ENCODE measurements at places on chromosomes 11 and 22.

GRCh38 chr11:17378655-17379054, 9.8 kb downstream of the KCNJ11 start:
- no peak for DNase-seq

DNA sequence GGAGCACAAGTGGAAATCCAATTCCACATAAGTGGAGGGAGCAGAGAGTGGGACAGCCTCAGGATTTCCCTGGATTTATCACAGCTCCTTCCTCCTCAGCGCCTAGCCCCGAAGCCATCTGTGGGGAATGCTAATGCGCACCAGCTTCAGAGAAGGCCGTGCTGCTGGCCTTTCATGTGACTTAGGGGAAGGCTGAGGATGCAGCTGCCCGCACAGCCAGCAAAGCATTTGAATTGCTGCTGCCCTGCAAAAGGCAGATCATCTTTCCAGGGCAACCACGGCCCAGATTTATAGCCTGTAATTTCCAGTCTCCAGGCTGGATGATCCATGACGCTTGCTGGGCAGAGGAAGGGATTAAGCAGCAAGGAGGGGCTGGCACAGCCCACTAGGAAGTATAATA, 29.9 kb downstream of the SYN3 start:
- DNase-seq, result no peak

DNA sequence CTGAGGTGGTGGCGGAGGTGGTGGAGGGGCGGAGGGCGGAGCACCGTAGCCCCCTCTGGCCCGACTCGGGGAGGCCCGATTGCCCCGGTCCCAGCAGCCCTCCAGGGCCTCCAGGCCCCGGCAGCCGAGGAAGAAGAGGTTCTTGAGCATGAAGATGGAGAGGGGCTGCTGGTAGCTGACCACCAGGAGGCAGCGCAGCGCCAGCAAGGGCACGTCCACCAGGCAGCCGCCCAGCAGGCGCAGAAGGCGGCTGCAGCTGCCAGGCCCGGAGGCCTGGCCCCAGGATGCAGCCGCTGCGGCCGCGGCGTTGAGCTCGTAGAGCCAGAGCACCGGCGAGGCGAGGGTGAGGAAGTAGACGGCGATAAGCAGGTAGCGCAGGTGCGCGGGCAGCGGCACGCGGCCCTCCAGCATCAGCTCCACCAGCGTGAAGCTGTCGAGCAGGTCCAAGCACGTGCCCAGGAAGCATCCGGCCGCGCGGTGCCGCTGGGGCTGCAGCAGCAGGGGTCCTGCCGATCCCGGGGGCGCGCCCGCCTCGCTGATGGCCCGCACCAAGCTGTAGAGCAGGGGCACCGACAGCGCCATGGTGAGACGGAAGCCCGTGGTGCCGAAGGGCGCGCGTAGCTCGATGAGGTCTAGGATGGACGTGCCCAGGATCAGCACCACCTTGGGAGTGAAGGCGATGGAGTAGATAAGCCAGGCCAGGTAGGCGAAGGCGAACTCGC, 1.5 kb downstream of the TMEM121B start:
- no peak for DNase-seq

- DNase-seq, result no peak
Observed at GRCh38 chr11:47285969-47286770, 16.2 kb downstream of the MADD start.

- DNase-seq, result no peak
Observed at GRCh38 chr11:70733327-70734325, 335.3 kb downstream of the CTTN start.

GRCh38 chr11:10857459-10857708, 469 bp downstream of the ZBED5 start:
- no peak for DNase-seq

DNA sequence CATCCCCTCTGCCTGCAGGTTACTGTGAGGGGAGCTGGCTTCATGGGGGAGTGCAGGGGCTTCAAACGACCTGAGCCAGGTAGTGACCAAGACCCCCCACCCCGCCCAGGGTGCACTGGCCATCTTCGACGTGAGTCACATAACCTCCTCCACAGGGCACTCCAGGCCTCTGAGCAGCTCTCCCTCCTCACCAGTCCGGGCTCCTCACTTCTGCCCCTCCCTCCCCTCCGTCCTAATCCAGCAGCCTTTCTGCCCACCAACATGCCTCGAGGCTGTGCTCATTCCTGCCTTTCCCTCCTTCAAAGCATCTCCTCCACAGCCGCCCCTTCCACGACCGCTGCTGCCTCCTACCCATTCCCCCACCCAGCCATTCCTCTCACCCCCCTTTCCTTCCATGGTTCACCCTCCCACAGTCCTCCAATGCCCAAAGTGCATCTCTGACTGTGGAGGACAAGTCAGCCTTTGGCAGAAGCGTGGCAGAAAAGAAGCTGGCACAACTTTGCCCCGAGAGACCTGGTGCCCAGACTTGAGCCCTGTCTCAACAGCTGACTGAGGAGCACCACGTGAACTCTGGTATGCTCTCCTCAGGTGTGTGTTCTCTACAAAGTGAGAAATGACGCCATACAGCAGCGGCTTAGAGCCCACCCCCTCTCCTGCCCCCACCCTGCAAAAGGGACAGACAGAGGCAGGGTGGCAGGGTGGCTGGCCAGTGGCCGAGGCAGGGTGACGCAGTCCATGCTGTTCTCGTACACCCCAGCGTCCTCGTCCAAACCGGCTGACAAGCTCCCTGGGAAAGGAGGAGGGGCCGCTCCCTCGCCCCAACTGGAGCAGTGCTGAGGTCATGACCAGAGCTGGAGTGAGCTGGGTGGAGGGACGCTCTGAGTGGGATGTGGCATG, 30.4 kb downstream of the OPCML start:
- DNase-seq, result no peak

DNA sequence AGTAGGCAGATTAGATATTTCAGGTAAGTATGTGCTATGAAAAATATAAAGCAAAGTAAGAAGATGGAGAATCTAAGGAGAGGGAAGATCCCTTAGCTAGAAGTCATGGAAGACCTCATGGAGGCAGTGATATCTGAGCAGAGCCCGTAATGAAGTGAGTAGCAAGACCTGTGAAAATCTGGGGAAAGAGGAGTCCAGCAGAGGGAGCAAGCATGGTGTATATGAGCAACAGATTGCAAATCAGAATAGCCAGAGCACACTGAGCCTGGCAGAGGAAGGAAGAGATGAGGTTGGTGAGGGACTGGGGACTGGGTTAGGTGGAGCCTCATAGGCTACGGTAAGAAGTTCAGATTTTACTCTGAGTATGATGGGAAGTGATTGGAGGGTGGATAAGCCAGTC, 9.4 kb downstream of the LHFPL7 start:
- no peak for DNase-seq

DNA sequence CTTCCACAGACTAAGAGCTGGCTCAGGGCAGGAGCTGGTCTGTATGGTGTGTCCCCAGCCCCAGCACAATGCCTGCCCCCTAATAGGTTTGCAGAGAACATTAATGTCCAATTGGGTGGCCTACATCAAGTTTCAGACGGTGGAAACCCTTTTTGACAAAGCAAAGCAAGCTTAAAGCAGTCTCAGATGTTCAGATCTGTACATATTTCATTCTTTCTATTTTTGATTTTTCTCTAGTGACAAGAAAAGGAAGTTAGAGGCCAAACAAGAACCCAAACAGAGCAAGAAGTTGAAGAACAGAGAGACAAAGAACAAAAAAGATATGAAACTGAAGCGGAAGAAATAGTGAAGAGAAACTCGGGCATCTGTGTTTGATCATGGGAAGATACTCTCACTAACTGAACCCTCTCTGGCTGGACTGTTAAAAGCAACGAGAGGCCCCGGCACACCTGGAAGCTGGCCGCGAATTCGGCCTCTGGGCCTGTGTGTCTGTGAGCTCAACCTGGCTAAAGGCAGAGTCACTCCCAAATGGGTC, 40.5 kb downstream of the NAT10 start:
- DNase-seq, result no peak

DNA sequence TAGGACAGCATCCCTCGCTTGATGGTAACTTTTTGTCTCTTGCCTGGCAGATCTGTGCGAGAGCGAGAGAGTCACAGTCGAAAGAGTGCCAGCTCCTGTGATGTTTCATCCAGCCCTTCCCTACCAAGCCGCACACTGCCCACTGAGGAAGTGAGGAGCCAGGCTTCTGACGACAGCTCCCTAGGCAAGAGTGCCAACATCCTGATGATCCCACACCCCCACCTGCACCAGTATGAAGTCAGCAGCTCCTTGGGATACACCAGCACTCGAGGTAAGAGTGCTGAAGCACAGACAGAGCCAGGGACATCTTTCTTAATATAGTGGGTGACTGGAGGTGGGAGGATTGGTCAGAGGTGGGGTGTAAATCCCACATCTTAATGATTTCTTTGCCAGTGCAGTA, 61.1 kb downstream of the DEPDC5 start:
- DNase-seq, result no peak

- DNase-seq, result no peak
Observed at GRCh38 chr11:3220101-3220500, 1.5 kb upstream of the MRGPRG start.

DNA sequence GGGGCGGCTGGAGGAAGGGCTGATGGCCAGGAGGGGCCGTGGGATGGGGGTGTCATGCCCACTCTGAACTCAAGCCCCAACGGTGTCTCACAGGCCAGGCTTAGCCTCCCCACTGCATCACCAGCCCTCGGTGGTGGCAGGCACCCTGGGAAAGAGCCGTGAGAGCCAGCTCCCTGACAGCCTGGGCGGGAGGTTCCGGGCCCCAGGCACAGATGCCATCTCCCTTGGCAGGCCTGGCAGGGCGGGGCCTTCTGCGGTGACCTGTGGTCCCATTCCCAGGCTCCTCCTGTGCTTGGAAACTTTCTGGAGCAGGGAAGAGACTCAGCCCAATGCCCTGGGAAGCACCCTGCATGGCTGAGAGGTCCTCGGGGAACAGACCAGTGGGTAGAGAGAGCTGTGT, 4.8 kb downstream of the PHLDA2 start:
- no peak for DNase-seq

DNA sequence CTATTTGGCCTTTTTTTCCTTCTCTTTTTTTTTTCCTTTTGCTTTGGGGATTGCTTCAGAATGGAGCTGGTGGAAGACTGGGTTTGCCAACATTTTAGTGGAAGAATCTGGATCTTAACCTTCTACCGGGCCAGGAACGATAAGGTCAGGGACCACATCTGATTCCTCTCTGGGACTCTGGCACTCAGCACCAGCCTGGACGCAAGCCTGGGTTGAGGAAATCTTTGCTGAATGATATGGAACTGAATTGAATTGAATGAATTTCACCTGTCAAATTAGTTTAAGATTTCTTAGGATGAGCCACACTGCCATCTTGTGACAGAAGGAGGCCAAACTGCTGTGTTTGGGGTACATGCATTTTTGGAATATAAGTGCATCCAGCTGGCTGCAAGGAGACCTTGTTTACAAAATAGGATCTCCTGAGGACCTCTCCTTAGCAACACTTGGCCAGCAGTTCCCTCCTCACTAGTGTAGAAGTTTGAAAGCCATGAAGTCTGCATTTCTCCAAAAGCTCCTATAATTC, 30.4 kb downstream of the TPBGL start:
- no peak for DNase-seq

GRCh38 chr22:23220485-23221350, 40.4 kb downstream of the BCR start:
- DNase-seq, result no peak

GRCh38 chr11:331358-332060, 10.8 kb upstream of the IFITM3 start:
- no peak for DNase-seq

DNA sequence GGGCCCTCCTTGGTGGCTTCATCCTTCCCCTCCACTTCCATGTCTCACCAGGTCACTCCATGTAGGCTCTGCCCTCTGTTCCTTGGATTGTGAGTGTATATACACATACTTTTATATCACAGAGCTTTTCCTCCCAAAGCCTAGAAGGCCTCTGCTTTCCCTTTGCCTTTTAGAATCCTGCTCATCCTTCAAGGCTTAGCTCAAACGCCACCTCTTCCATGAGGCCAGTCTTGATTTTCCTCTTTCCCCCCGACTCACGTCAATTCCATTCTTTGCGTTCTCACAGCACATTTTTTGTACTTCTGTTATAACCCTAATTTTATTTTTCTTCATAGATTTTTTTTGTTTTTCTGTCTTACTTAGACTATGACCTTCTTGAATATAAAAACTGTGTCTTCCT, 3.8 kb downstream of the ABCG4 start:
- DNase-seq, result no peak

GRCh38 chr11:44617671-44618461, 52.4 kb downstream of the CD82 start:
- DNase-seq, result no peak

GRCh38 chr11:55714982-55715888, 53.2 kb downstream of the OR4C6 start:
- DNase-seq, result no peak

DNA sequence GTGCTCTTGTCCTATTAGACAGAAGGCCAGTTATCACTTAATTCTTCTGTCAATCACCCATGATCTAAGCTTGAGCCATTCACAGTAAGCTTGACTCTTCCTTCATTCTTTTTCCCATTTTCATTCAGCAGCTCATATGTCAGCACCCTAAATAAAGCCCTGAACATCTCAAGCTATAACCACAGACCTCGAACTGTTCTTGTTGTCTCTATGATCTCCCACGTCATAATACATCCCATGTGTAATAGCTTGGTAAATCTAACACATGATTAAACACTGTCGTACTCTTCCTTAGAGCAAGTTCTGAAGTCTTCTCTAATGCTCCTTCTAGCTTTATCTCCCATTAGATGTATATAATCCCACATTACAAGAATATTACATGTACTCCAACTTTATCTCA, 14.4 kb downstream of the MUC15 start:
- DNase-seq, result no peak

GRCh38 chr22:29813563-29813962, 24.5 kb downstream of the ASCC2 start:
- no peak for DNase-seq

DNA sequence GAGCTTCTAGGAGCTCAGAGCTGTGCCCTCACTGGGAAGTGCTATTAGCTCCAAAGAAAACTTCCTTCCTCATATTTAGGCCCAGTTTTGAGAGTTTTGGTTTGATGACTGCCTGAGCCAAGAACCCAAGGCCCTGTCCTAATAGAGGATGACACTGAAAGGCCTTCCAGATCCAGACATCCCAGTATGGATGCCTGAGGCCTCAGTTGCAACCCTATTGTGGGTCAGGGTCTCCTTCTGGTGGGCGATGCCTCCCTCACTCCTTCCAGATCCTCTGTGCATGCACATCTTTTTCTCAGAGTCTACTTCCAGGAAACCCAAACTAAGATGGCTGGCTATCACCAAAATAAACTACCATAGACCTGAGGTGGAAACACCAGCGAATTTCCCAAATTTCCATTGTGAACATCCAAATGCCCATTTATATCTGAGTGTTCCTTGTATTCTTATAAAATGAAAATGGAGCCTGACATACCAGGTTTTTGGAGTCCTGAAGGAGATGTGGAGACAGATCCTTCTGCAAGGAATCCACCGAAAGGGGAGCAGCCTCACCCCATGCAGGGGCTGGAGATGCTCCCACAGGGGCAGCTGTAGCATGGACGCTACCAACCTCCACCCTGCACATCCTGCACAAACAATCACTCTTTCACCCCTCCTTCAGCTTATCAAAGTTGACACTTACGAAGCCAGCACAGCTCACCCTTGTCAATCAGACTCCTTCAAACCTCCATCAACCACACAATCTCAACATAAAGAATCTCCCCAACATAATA, 61.1 kb downstream of the GGTLC2 start:
- DNase-seq, result no peak

GRCh38 chr11:107468596-107468995, 11.0 kb upstream of the CWF19L2 start:
- no peak for DNase-seq
